ENCODE measurements at places on chromosomes 16 and 17.

- no peak for DNase-seq
Observed at GRCh38 chr17:46046957-46047356, 47.9 kb downstream of the STH start.

GRCh38 chr17:2695243-2695960, 16.2 kb downstream of the CLUH start:
- DNase-seq, result no peak

- DNase-seq, result no peak
Observed at GRCh38 chr16:13394488-13394887, 493.1 kb downstream of the SHISA9 start.

DNA sequence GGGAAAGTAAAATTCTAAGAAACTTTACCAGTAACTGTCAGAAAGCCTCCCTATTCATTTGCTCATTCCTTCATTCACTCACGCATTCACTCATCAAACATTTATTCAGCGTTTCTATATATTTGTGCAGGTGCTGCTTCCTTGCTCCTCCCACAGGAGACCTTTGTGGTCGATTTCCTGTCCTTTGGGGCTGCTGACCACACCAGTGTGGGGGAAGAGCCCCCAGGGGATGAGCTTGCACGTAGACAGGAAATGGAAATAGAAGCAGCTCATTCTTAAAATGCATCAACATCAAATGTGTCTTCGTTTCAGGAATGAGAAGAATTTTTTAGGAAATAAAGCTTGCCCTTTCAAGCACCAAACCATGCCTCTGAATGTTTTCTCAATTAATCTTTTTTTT, 9.6 kb downstream of the PIK3R6 start:
- DNase-seq, result peak; percentile 42

DNA sequence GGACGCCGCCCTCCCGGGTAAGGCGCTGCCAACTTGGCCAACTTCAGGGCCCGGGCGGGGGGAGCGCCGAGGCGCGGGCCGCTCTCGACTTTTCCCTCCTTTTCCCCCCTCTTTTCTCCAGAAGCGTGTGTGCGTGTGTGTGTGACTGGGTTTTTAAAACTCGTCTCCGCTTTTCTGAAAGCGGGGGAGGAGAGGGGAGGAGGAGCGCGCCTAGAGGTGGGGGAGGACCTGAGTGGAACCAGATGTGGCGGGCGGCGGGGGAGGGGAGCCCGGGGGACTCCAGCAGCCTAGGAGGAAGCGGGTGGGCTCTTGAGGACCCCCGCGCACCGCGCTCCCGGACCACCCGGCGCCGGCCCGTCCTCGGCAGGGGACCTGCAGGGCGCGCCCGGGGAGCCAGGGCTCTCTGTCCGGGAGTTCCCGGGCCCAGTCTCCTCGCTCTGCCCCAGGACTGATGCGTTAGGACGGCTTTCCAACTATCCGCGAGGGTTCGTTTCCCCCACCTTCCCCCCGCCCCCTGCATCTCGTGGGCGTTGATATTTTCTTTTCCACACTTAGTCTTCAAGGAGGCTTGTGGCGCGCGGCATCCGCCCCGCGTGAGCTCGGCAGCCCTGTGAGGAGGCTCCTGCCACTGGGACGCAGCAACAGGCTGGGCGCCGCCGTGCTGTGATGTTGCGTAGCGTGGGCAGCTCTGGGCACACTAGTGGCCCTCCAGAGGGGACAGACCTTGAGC, 599 bp downstream of the MRC2 start:
- no peak for DNase-seq
